ENCODE measurements at places on chromosomes 13 and 19.
A peak's percentile ranks its signal among the peaks of the same experiment; 100 is the strongest.

DNA sequence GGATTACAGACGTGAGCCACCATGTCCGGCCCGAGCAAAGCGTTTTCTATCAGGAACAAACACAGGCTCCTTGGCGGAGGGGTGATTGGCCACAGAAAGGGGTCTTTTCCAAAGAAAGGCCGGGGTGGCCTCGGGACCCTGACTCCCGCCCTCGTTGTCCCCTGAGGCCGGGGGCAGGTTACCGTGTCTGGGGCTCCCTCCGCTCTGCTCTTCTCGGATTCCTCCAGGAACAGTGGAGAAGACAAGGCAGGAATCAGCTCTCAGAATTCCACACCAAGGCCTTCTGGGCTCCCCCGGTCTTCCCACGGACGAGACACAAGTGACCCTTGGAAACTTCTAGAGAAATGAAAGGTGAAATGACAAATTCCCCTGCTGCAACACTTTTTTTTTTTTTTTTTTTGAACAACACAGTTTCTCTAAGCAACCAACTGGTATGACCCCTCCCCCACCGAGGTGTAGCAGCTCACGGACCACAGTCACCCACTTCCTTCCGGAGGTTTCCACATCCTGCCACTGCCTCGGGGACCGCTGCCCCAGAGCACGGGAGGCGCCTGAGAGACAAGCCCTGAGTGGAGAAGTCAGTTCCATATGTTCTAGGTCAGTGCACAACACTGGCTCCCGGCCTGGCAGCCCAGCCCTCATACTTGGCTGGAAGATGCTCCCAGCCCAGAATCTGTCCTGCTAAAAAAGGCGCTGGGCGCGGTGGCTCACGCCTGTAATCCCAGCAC, 11.0 kb downstream of the MOB3A start:
- no peak for DNase-seq

DNA sequence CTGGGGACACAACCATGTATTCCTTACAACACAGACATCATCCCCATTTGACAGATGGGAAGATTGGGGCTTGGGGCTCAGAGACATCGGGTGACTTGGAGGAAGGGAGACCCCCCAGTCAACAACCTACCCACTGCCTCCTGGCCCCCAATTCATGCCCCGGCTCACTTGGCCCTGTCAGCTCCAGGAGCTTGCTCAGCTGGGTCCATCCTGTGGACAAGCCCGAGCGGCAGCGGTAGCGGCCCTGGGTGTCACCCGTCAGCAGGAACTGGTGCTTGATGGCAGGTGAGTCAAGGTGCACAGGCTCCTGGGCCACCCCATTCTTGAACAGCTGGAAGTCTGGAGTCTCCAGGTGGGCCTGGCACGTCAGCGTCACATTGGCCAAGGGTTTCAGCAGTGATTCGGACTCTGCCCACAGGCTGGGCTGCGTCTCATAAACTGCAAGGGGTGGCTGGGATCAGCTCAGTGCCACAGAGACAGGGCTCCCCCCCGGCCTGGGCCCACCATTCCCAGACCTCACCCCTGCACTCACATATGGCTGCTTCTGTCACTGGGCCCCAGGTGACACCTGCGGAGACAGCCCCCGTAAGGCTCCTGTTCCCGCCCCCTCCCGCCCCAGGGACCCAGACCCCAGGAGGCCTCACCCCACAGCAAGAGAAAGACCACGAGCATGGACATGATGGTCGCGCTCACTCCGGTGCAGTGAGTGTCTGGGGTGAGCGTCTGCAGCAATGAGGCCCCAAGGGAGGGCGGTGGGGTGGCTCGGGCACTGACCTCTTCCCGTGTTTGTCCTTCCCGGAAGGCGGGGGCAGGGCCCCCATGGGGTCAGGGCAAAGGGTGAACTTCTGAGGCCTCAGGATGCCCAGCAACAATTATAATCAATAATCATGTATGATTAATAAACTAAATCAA, at the start of gene A1BG:
Gene A1BG (minus strand): TSS at position 733 of the 912 bp plus-strand sequence. CDS start 55 bp downstream, at position 678.
- no peak for DNase-seq

DNA sequence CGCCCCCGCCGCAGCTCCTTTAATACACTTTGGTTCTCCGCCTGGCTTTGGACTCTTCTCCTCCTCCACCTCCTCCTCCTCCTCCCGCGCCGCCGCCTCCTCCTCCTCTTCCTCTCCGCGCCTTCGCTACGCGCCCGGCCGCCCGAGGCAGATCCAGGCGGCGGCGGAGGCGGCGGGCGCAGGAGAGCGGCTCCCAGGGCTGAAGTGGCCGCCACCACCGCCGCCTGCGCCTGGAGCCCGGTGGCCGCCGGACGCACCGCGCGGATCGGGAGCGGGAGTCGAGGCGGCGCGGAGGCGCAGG, at the start of gene ZIC2:
Gene ZIC2 (plus strand): TSS at position 50 of the 301 bp plus-strand sequence. CDS start 281 bp downstream, outside the sequence.
- DNase-seq = no peak

DNA sequence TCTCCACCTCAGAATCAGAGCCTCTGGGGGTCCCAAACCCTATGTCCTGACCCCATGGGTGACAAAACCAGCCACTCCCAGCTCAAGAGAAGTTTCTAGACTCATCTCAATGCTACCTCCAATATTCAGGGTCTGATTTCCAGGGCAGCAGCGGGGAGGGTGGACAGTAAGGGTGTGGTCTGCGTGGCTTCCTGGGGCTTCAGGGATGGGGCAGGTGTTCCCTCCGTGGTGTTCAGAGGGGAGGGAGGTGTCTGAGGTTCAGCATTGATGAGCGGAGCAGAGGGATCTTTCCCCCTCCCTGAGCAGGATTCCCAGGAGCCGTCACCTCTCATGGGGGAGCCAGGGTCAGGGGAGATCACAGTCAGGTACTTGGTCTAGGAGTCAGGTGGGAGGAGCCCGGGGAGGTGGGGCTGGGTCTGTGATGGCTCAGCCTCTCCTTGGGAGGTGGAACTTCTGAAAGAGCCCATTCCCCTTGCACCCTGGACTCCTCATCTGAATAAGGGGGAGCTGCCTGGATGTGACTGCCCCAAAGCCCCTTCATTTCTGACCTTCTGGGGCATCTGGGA, 2.9 kb downstream of the LILRA2 start:
- no peak for DNase-seq

DNA sequence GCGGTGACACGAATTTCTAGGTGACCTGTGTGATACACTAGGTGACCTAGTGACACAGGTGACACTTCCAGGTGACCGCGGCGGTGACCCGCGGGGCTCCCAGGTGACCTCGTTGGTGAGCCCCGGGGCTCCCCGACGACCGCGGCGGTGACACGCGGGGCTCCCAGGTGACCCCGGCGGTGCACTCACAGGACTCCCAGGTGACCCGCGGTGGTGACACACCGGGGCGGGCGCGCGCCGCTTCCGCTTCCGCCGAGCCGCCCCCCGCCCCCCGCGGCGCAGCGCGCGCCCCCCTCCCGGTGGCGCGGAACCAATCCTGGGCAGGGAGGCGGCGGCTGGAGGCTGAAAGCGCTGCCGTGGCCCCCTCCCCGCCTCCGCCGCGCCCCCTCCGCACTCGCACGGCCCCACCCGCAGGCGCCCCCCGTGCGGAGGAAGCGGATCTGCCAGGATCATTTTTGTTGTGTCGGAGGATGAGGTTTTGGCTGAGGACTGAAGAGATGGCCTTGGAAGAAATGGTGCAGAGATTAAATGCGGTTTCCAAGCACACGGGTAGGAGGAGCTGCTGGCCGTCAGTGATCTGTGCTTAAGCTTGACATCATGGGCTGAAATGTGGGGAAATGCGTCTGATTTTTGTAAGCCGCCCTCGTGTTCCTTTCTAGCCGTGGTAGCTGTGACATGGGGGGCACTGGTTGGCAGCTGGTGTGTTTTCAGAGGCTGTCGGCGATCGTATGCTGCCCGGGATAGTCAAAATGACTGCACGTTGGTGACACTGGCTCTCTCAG, at the start of gene MCF2L:
Gene MCF2L (plus strand): TSS at position 305 of the 782 bp plus-strand sequence. CDS start 166 bp downstream, at position 471.
- DNase-seq = peak; percentile 23

DNA sequence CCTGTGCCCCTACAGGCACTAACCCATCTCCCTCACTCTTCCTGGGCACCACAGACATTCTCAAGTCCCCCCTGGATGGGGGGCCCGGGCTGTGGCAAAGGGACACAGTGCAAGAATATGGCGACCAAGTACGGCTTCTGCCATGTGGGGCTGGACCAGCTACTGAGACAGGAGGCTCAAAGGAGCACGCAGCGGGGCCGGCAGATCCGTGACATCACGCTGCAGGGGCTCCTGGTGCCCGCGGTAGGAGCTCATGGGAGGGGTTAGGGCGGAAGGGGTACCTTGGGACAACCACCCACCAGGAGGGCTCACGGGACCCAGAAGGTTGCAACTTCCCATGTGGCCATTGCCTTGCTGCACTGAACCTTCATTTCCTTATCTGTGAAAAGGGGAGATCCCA, 3.3 kb upstream of the GTF2F1 start:
- DNase-seq = no peak

- DNase-seq = no peak
These were observed 207.0 kb downstream of the SHISA2 start for GRCh38 chr13:25844559-25845434.

- DNase-seq = no peak
These were observed 36.3 kb upstream of the LSM14A start for GRCh38 chr19:34135821-34136611.

DNA sequence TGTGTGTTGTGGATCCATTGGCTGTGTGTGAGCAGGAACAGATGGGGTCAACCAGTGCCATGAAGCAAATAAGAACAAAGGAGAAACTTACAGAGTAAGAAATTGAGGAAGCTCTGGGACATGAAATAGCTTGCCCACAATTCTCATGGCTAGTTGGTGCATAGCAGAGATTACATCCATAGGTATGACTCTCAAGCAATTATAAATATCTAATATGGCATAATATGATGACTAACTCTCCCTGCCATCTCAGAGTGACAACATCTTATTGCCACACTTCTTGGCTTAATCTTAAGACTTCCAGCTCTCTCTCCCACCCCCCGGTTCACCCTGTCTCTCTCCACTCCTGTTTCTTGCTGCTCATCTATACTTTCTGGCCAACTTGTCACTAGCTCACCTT, 53.3 kb downstream of the OXGR1 start:
- no peak for DNase-seq

DNA sequence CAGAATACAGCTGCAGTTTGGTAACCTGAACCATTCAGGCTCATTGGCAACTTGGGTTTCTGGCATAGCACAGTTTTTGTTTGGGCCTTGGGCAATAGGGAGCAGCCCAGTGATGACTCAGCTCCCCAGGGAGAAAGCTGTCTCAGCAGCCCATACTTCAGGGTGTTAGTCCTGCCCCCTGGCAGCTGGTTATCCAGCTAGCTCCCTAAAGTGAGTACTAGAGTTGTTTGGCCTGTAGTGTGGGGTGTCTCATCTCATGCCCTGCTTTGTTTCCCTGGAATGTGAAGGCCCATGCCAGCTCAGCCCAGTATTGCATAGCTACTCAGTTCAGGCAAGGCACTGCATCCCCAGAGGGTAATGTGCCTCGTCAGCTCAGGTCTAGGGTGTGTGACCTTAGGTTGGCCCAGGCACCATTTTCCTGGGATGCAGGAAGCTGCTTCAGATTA, 18.2 kb upstream of the ZNF543 start:
- peak; percentile 98 for DNase-seq

DNA sequence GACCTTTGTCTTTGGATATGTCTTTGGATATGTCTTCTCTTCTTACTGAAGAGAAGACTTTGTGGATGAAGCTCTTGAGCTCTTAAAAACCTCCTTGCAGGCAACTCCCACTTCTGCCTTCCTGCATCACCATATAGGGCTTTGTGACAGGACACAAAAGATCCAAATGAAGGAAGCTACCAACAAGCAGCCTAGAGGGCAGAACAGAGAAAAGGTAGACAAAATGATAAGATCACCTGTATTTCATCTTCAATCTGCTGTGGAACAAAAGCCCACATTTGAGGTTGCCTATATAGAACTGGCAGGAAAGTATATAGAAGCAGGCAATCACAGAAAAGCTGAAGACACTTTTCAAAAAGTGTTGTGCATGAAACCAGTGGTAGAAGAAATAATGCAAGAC, 42.5 kb downstream of the N4BP2L1 start:
- no peak for DNase-seq

DNA sequence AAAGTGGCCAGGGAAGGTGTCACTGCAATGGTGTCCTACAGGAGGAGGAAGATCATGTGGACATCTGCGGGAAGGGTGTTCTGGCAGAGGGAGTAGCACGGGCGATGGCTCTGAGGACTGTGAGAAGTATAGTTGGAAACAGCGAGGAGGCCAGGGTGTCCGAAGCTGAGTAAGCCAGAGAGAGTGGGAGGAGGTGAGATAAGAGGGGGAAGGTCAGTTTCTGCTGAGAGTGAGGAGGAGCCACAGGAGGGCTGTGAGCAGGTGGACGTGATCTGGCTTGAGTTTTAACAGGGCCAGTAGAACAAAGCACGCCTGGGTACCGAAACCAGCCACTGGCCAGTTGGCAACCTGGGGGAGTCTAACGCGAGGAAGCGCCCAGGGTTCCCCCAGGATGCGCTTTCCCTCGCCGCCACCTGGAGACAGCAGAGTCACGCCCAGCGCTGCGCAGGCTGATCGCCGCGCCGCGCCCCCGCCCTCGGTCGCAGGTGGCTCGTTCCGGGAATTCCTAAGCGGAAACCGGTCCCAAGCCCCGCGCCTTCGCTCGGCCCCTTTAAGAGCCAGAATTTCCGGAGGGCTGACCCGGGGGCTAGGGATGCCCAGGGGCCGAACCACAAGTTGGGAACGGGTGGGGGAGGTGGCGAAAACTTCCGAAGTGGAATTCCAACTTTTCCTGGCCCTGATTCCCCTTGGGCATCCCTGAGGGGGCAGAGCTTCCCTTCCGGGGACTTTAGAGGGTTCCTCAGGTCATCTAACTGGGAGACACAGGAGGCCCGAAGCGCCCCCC, 1.1 kb upstream of the LSR start:
- no peak for DNase-seq

GRCh38 chr13:35855531-35856019, 275.6 kb downstream of the DCLK1 start:
- no peak for DNase-seq

DNA sequence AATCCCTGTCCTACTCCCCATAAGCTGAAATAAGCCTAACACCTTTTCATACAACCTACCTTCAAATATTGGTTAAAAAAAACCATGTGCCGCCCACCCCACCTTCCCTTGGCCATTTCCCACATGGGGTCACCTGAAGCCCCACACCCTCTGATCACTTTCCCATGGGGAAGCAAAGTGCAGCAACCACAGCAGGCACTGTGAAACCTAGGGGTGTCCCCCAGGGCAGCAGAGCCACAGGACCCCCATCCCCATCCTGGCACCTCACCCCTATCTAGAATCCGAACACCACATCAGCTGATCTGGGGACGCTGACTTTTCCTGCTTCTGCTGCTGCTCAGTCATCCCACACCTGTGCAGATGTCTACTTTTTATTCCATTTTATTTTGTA, 19.9 kb downstream of the CEACAM21 start:
- no peak for DNase-seq

Measured in fibroblast of the aortic adventitia (primary cell).